Activated CD4-positive, alpha-beta T cell treated with anti-CD3 and anti-CD28 coated beads for 36 hours (primary cell): ENCODE measurements at places on chromosomes 1 and 21. TPM values are rescaled to one million over a fixed set of nuclear protein-coding genes. Genes with fewer than 3 reads are reported as not detected.

- no peak for DNase-seq
Observed at GRCh38 chr1:154880671-154881070, 10.6 kb upstream of the KCNN3 start.

- DNase-seq = no peak
Observed at GRCh38 chr1:164843743-164844500, 284.9 kb downstream of the PBX1 start.

DNA sequence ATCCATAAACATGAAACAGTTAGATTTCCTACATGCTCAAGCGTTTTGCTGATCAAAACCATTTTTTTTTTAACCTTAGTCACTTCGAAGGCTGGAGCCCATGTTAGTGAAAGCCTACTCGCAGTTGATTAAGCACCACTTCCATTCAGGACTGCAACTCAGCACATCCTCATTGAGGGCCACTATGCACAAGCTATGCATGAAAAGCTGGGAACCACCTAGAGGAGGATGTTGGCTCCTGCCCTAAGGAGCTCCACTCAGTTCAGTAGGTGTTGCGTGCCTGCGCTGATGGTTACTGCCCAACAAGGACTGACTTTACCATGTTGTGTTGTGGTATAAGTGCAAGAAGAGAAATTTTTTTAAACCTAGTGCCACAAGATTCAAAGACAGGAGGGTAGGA lies 181.4 kb upstream of the L1TD1 start:
- DNase-seq = no peak

DNA sequence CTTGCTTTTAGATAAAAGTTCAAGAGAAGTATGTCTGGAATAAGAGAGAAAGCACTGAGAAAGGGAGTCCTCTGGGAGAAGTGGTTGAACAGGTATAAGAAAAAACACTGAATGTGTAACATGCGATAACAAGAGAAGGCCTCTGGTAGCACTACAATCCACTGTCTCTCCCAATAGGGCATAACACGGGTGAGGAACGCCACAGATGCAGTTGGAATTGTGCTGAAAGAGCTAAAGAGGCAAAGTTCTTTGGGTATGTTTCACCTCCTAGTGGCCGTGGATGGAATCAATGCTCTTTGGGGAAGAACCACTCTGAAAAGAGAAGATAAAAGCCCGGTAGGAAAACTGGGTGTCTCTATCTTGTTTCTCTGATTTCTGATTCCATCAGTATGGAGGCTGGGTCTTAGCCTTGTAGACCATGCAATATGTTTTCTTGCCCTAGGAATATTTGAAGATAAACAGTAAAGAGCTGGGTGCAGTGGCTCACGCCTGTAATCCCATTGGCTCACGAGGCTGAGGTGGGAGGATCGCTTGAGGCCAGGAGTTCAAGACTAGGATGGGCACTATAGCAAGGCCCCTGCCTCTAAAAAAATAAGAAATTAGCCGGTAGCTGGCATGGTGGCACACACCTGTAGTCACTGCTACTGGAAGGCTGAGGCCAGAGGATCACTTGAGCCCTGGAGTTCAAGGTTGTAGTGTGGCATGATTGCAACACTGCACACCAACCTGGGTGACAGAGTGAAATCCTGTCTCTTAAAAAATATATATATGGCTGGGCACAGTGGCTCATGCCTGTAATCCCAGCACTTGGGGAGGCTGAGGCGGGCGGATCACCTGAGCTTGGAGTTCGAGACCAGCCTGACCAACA lies 40.4 kb downstream of the DAP3 start:
- peak; percentile 58 for DNase-seq

- no peak for DNase-seq
Observed at GRCh38 chr1:162444903-162445302, 33.0 kb upstream of the SH2D1B start.

DNA sequence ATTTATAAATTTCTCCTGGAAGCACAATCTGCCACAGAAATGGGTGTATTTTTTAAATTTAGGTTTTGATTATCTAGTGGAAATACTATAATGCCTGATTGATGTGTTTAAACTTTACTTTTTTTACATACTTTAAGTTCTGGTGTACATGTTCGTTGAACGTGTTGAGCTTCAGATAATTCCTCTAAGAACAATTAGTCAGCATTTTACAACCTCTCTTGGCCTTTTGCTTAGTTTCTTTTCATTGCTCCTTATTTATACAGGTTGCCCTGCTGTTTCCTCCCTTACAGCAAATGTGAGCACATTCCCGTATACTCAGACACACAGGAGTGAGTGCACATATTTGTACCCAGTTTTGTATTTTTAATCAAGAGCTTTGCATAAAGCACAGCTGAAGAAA lies 1038.9 kb downstream of the BRINP3 start:
- DNase-seq = no peak

DNA sequence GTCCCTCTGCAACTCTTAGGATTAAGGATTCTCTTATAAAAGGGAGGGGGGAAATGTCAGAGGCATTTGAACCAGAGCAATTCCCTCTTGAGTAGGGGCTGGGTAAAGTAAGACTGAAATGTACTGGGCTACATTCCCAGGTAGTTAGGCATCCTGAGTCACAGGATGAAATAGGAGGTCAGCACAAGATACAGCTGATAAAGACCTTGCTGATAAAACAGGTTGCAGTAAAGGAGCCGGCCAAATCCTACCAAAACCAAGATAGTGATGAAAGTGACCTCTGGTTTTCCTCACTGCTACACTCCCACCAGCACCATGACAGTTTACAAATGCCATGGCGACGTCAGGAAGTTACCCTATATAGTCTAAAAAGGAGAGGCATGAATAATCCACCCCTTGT lies 14.3 kb upstream of the COX20 start:
- DNase-seq = no peak

DNA sequence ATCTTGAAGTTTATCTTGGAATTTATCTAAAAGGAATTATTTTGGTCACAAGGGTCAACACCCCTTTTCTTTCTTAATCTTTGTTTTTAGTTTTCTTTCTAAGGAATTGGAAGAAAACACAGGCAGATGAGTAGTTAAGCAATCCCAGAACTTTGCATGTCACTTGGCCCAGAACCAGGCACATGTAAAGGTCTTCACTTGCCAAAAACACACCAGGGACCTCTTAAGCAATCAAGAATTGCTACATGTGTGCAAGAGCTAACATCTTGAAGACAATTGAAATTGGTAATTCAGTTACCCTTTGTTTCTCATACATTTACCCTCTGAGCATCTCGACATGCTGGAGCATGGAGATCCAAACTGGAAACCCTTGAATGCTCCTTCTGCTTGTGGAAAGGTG lies 114.2 kb downstream of the ZC3H11B start:
- no peak for DNase-seq

- DNase-seq = no peak
Observed at GRCh38 chr1:116915086-116915661, 5.5 kb downstream of the PTGFRN start.

- DNase-seq = no peak
Observed at GRCh38 chr1:203478231-203478630, 2.6 kb downstream of the PRELP start.

GRCh38 chr1:117568999-117569398 lies 36.8 kb upstream of the TENT5C start:
- DNase-seq = no peak

DNA sequence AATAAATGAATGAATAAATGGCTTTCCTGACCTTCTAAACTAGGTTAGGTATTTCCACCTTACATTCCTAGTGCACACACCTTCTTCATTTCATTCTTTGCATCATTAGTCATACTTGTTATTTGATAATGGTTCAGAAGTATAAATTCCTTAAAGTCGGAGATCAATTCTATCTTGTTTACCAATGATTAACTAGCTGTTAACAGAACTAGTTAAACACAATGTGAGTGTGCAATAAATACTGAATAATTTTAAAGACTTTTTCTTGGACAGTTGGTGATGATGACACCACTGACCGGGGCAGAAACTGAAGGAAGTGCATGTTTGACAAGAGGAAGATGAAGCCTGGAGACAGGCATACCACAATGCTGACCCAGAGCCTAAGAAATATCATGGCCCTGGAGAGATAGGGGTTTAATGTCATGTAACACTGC lies 207.1 kb upstream of the DEPDC1 start:
- no peak for DNase-seq

DNA sequence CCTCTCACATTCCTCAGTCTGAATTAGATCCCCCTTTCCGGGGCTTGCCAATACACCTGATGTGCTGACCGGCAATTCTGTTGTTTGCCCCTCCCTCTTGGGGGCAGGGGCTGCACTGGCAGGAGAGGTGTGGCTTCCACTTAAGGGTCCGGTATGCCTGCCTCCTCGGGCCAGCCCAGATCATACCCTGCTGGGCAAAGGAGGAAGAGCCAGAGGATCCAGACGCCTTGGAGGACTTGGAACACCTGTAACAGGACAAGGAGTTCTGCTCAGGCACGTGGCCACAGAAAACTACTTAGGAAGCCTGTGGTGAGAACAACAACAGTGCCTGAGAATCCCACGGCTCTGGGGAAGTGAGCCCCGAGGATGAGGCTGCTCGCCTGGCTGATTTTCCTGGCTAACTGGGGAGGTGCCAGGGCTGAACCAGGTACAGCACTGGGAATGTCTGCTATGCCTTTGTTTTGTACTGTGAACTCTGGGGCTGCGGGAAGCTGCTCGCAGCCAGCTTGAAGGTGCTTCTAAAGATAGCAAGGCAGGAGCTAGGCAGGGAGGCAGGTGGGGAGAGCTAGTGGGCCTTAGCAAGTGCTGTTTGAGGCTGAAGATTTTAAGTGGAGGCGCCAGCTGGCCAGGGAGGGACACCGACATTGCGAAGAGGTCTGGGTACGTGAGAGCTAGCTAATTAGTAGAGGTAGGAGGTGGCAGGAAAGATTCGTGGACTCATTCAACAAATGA lies at the start of gene SMPDL3B:
Gene SMPDL3B (plus strand): TSS at position 183 of the 732 bp plus-strand sequence. CDS start 184 bp downstream, at position 367.
- DNase-seq = no peak

- no peak for DNase-seq
Observed at GRCh38 chr21:45877821-45878469, 103.6 kb upstream of the COL6A1 start.

GRCh38 chr1:54927472-54928240 lies 40.7 kb upstream of the DHCR24 start:
- no peak for DNase-seq

DNA sequence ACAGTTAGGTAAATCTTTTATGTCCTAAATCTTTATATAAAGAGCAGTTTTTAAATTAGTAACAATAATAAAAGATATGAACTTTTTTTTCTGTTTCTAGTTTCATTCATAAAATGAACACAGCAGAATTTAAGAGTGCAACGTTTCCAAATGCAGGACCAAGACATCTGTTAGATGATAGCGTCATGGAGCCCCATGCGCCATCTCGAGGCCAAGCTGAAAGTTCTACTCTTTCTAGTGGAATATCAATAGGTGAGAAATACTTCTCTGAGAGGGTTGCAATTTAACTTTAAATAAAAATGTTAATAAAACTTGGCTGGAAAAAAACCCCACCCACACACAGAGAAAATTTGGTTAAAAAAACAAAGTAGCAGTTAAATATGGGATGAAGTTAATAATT lies 15.0 kb upstream of the ANGPTL1 start:
- DNase-seq = no peak

LCE3E gene
- not detected for total RNA-seq

TMPRSS15 gene
- not detected for total RNA-seq

TMEM240 gene
- total RNA-seq = 0.46 TPM

CPLANE2 gene
- total RNA-seq = 2.4 TPM

ARHGEF19 gene
- 4.9 TPM for total RNA-seq

PTPRF gene
- total RNA-seq = 5.1 TPM

HCRTR1 gene
- not detected for total RNA-seq
